Iris pigment epithelial cell (primary cell): ENCODE measurements at places on chromosomes 7 and 10.

DNA sequence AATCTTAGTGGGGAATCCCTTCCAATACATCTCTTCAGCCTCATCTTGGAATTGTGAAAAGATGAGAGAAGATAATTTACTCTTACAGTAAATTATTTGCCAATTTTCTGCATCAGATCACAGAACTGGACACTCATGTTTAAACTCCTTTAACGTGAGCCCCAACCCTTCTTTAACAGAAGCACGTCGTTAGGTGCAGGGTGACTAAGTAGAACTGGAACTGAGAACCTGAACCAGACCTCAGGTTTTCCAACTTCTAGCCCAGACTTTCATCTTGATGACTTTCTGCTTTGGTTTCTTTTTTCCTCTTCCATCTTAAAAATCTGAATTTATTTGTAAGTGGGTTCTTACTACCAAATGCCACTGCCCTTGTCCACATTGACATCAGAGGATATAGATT lies 57.2 kb upstream of the LYZL2 start:
- DNase-seq = no peak

GRCh38 chr10:101887775-101888174 lies 44.2 kb upstream of the KCNIP2 start:
- no peak for DNase-seq

DNA sequence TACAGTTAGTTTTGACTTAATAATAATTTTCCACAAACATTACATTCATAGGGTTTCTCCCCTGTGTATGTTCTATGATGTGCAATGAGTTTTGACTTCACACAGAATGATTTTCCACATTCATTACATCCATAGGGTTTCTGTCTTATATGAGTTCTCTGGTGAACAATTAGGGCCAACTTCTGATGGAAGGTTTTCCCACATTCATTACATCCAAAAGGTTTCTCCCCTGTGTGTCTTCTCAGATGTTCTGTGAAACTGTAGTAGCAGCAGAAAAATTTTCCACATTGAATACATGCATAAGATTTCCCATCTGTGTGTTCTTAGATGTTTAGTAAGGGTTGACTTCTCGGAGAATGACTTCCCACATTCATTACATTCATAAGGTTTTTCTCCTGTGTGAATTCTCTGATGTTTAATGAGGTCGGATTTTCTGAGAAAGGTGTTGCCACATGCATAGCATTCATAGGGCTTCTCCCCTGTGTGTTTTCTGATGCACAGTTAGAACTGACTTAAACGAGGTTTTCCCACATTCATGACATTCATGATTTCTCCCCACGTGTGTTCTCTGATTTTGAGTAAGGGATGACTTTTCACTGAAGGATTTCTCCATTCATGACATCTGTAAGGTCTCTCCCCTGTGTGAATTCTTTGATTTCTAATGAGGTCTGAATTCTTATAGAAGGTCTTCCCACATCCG lies 118.5 kb downstream of the ZNF33B start:
- DNase-seq = peak; percentile 1

GRCh38 chr7:28586736-28587135 lies 174.4 kb downstream of the CREB5 start:
- DNase-seq = no peak

DNA sequence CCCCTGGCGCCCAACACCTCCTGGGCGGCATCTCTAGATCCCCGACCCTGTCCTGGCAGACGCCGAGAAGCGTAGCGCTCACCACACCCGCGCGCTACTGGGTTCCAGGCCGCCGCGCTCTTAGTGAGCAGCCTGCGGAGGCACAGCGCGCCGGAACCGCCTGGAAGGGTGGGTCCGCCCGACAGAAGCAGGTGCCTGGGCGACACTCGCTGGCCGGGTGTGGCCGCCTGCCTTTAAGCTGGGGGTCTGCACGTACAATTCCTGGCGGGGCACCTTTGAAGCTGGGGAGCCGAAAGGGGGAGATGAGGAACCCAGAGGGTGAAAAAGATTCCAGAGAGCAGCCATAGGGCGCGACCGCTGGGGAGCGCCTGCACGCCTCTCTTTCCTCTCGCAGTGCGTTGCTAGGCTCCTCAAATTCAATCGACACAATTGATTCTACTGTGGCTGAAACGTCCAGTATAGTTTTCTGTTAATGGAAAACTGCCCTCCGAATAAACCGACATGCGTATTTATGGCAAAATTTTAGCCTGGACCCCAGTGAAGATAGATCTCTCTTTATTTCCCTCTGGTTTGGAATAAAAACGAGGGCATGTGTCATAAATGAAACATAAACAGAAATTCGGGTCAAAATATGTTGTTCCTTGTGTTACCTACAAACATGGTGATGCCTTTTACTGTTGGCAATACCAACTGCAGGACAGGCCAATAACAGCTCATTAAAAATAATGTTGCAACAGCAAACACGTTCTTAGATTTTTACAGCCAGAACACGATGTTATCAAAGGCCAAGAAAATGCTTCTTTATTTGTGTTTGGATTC lies 4.6 kb downstream of the HMX3 start:
- no peak for DNase-seq

DNA sequence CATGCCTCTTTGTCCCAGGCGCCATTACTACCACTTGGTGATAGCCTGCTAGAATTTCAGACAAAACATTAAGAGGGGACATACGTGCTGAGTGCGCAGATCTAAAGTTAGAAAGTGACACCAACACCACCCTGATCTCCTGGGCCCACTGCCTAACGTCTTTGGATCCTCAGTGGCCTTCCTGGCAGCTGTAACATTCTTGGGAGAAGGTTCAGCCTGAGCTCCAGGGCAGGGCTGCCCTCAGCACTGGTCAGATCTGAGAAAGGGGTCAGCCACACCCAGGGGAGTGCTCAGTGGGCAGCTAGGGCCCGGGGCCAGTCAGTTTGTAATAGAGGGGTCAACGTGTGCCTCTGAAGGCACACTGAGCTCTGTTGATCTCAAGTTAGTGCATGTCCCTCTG lies 48.4 kb downstream of the ZCCHC24 start:
- DNase-seq = no peak

GRCh38 chr10:112080231-112080630 lies 103.3 kb downstream of the GPAM start:
- DNase-seq = no peak

DNA sequence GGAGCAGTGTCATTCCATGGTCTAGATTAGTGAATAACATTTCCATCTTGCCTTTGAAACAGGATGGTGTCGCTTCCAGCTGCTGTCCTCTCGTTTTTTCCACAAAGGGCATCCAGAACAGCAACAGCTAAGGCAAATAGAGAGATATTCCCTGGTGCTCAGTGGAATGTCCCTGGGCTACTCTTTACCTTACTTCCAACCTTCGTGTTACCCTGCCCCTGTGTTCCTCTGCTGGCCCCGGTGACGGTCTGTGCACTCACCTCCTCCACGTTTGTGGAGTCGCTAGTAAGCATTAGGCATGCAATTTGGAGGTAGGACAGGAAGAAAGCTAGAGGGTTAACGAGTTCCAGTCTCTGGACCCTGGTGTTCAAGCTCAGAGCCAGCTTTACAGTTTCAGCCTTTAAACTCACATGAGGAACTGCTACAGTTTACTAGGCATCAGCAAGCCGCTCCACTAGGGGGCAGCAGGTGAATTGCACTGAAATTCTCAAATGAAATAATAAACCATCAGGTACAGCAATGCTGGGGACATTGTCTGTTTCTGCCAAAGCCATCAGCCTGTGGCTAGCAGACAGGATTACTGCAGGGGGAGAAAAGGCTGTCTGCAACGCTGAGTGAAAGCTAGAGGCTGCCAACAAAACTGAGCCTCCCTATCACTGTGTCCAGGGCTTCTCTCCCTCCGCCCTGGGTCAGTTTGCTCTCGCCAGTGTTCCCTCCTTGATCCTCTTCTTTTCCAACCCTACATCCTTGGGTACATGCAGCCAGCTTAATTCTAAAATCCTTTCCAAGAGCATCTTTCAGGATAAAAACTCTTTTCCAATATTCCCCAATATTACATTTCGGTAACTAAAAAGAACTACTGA lies 9.0 kb downstream of the MRPL32 start:
- peak; percentile 73 for DNase-seq

DNA sequence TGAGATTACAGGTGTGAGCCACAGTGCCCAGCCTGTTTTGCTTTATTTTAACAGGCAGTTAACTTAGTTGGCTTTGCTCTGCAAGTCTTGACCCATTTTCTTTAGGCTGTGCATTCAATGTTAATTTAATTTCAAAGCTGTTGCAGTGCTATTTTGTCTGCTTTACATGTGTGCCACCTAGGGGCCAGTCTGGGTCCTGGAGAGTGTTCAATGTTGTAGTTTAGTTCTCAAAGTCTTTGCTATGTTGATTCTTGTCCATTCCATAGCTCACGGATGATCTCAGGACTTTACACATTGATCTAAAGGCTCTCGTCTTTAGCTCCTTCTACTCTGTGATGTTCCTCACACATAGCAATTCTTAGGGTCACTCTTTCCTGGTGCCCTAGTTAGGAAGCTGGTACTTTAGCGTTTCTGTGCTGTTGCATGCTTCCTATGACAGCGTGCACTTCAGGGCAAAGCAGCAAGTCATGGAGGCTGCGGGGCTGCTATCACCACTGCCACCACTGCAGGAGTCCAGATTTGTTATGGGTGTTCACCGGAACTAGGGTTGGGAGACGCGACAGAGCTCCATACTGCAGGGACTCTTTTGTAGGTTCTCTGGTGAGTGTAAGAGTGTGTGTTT lies 16.4 kb upstream of the ABCA13 start:
- peak; percentile 60 for DNase-seq

GRCh38 chr10:94623572-94623971 lies 60.0 kb upstream of the CYP2C18 start:
- DNase-seq = no peak

- no peak for DNase-seq
These were observed 33.0 kb downstream of the OAT start for GRCh38 chr10:124385627-124386185.

DNA sequence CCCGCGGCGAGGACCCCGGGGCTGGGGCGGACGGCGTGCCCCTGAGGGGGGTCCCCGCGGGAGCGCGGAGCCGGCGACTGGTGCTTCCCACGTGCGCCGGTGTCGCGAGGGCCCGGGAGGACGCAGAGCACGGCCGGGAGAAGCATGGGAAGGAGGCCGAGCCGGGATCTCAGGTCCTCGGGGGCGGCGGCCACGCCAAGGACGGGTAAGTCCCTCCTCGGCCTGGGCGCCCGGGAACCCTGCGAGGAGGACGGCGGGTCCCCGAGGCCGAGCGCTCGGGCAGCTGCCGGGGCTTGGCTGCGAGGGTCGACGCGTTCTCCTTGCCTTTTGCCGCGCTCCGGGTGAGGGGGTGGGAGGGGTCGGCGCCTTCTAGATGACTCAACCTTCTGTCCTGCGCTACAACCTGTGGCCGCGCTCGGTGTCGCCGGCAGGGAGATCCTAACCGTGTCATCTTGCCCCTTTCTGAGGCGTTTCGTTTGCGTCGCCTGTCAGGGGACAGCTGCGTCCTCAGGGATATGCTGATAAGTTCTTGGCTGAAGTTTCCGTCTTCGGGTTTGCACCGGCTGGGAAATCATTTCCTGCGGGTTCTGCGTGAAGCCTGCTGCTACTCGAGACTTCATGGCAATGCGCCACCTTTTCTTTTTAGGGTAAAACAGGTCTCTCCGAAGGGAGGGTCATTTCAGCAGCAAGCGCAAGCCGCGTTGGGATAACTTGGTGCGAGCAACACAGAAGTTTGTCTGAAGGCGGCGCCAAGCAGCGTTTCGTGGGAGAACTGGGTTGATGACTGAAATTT lies 529 bp downstream of the TASOR2 start:
- DNase-seq = peak; percentile 86

GRCh38 chr7:22860337-22860736 lies 37.7 kb upstream of the TOMM7 start:
- no peak for DNase-seq

DNA sequence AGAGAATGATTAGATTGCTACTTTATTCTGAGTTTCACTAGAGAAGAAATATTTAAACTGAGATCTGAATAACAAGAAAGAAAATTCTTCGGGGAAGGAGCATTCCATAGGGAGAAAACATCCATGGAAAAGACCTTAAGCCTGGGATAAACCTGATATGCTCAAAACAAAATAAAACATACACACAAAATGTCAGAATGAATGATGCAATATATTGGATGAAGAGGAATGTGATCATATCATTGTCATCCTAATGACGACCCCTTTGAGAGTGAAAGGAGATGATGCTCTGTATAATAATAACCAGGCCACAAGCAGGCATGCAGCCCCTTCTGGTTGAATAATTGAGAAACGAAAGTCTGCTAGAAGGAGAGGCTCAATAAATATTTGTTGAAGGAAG lies 882.4 kb downstream of the NRG3 start:
- DNase-seq = no peak

DNA sequence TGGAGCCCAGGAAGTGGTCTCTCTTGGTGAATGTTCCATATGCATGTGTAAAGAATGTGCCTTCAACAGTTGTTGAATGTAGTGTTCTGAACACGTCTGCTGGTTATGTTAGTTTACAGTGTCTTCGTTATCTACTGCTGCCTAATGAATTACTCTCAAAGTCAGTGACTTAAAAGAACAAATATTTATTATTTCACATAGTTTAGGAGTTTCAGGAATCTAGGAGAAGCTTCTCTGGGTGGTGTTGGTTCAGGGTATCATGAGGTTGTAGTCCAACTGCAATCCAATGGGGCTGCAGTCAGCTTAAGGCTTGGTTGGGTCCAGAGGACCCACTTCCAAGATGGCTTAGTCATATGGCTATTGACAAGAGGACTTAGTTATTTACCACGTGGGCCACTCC lies 36.6 kb upstream of the IGFBP3 start:
- no peak for DNase-seq

DNA sequence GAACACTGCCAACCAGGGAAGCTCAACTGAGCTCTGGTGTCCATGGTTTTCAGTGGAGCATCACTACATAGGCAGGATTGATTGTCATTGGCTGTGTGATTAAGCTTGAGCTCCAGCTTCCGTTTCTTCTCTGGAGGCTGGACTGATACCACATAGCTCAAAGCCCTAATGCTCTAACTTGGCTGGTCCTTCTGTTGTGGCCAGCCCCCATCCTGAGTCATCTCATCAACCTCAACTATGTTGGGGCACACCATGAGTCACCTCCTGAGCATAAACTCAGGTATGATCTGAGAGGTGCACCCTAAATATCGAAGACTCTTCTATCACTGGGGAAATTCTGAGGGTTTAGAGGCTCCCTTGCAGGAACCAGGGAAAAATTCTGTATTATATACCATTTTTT lies 114.5 kb upstream of the INHBA start:
- DNase-seq = peak; percentile 81

- no peak for DNase-seq
These were observed 38.4 kb upstream of the PLXNA4 start for GRCh38 chr7:132614428-132615318.

- no peak for DNase-seq
These were observed 31.4 kb downstream of the EN2 start for GRCh38 chr7:155489158-155489840.

DNA sequence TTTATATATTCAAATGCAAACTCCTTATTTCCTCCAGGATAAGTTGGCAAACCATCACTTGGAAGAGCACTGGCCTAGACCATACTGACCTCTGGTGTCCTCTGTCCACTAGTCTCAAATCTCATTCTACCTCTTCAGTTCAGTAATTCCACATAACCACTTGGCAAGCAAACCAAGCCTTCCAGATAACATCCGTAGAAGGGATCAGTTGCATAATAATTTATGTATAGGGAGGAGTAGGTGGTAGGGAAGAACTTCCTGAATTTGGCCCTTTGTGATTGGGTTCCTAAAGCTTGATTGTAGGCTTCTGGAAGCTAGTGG lies 55.0 kb downstream of the WAC start:
- peak; percentile 71 for DNase-seq
